ENCODE measurements at places on chromosomes 4 and X.

DNA sequence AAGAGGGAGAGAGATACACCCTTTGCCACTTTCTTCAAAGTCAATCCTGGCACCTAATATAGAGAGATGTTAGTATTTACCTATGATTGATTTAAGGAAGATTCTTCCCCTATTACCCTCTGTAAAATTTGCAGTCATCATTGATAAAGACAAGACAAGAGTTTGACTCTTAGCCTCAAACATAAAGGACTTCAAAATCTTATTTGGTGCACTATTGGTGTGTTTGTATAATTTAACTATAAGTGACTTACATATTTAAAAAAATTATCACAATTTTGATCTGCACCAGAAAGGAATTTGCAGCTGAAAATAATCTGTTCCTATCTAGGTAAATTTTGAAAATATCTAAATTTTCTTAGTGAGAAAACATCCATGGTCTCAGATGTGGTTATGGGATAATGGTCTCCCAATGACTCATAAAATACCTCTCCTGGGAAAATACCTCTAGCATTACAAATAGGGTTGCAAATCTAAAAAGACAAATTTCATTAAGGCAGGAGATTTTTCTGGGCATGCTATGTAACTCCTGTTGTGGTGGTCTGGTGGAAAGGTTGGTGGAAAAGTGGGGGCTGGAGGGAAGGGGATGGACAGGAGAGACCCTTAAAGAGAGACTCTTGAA lies 173.6 kb upstream of the MED14 start:
- DNase-seq, result peak; percentile 60

- DNase-seq, result no peak
These were observed 52.5 kb upstream of the TTC29 start for GRCh38 chr4:146998157-146998556.

DNA sequence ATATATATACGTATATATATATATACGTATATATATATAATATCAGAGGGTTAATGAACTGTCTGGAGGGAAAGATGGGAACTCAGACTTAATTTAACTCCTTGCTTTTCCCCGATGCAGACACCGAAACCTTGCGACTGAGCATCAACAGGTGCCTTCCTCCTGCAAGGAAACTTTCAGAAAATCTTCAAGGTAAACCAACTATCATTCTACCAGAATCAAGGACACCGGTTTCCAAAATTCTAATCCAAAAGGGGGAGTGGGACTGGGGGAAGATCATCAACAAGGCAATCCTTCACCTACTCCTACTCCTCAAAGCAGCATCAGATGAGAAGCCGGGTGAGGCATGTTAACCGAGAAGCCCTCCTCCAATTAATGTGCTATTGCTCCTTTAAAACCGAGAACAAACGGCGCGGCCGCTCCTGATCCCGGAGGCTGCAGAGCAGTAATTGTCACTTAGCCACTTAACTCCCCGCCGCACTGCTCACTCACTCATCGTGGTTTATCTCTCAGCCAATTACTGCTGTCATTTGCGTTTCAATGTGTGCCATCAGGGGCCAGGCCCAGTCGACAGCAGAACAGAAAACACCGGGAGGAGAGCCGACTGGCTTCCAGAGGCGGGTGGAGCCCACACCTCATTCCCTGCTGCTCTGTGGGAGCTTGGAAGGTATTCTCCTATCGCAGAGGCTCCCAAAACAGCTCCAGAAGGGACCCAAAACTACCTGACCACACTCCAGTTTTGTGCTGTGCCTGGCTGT lies 61.7 kb downstream of the MAML3 start:
- no peak for DNase-seq

DNA sequence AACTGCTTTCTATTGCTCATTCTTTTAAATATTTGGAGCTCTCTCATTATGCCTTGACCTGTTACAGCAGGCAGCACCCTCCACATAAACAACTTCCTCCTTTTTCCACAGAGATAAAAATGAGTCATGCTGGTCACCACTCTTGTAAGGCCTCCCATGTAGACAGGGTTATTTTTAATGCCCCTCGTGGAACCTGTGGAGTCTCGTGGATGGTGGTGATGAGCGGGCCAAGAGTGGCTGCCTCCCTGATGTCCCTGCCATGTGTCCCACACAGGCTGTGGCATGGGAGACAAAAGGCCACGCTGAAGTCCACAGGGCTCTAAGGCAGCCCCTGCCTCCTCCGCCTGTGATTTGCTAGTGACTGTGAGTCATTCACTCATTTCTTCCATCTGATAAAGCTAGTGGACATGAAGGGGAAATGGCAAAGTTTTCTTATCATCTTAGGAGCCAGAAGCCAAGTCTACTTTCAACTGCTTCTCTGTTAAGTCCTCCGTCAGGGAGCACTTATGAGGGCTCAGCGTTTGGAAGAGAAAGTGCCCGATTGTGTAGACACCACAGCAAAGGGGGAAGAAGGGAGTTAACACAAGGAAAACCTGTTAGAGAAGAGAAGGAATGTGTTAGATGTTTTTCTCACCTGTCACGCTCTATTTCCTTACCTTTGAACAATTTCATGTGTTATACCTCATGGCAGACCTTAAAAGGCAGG lies 121.6 kb upstream of the FAT1 start:
- DNase-seq, result peak; percentile 65

GRCh38 chr4:84631573-84631972 lies 48.6 kb downstream of the CDS1 start:
- no peak for DNase-seq

All from astrocyte of the cerebellum (primary cell).